Stimulated activated CD8-positive, alpha-beta memory T cell treated with anti-CD3 and anti-CD28 coated beads, Interleukin-7, amount 100 ng/mL, for 4 hours (primary cell): ENCODE measurements at places on chromosomes 1 and 21.

DNA sequence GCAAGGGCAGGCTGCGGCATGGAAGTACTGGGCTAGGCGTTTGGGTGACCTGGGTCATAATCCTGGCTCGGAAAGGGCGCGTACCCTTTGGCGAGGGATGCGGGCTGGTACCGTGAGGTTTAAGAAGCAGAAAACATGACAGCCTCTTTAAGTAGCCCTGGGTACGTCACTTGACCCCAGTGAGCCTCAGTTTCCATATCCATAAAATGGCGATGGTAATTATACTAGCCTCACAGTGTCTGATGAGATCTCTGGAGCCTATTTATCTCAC, 700 bp downstream of the PIGV start:
- no peak for DNase-seq

- no peak for DNase-seq
Observed at GRCh38 chr1:225958041-225958440, 17.0 kb upstream of the LEFTY2 start.

- DNase-seq, result no peak
Observed at GRCh38 chr1:35605071-35605866, 32.2 kb downstream of the TFAP2E start.

GRCh38 chr1:10635085-10635896, 160.5 kb downstream of the PEX14 start:
- DNase-seq, result no peak

GRCh38 chr1:156080863-156081179, 1.4 kb downstream of the MEX3A start:
- no peak for DNase-seq
